DMS79 (cell line): ENCODE measurements at places on chromosomes 3 and 15.

DNA sequence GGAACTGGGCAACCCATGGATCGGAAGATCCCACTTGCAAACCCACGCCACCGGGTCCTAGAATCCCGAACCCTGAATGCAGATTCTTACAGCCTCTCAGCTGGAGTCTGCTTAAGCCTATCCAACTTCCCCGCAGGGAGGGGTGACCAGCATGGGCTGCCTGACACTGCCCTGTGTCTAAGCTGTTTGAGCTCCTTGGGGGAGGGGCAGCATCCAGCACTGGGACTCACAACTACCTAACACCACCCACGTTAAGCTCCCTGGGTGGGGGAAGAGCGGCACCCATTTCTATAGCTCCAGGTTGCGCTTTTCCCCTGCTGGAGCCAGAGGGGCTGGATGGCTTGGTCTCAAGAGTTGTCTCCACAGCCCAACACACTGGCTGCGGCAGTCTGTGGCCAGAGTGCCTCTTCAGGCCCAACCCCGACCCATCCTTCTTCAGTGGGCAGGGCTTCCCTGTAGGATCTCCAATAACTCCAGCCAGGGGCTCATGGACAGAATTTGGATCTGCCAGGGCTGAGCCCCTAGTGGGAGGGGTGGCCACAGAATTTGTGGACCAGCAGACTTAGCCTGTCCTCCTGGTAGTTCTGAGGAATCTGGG lies 649.2 kb downstream of the TUSC7 start:
- DNase-seq, result no peak

- no peak for DNase-seq
Measured at GRCh38 chr15:79004336-79004735, 59.5 kb upstream of the CTSH start.

- DNase-seq, result no peak
Measured at GRCh38 chr3:32340611-32341365, 50.9 kb upstream of the CMTM7 start.

DNA sequence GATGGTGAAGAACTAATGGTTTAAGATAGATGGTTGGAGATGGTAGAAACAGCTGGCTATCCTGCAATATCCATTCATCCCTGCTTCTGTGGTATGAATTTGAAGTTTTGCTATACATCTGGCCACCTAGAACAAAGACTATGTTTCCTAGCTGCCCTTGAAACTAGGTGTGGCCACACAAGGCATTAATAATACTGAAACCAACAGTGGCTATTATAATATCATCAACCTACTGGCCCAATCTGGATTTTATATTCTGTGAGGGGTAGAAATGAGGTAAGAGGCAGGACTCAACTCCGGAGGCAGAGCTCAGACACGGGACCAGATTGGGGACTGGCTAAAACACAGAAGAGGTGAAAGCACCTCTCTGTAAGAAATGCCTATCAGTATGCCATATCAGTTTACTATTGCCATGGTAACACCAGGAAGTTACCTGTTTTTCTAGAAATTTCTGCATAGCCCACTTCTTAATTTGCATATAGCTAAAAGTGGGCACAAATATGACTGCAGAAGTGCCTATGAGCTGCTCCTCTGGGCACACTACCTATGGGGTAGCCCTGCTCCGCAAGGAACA lies 8.4 kb downstream of the IFT80 start:
- DNase-seq, result no peak

DNA sequence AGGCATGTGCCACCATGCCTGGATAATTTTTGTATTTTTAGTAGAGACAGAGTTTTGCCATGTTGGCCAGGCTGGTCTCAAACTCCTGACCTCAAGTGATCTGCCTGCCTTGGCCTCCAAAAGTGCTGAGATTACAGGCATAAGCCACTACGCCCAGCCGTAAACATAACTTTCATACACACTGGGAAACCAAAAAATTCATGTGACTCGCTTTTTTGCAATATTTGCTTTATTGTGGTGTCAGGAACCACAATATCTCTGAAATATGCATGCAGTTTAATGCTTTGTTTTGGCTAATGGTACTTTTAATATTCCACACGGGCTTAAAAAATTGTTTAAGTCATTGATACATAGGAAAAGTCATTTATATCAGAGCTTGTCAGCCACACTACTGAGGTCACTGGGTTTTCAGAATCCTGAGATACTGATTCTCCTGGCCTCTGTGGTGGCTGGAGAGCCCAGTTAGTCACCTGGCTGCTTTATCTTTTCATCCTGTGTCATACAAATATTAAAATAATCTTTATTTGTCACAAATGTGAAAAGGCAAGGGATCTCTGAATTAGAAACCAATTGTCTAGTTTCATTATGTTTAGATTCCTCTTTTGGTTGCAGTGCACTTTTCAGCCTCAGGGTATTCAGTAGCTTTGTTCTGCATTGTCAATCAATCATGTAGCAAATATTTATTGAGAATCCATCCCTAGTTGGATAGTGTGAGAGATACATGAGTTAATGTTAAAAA lies 10.0 kb downstream of the TMEM62 start:
- DNase-seq, result no peak

DNA sequence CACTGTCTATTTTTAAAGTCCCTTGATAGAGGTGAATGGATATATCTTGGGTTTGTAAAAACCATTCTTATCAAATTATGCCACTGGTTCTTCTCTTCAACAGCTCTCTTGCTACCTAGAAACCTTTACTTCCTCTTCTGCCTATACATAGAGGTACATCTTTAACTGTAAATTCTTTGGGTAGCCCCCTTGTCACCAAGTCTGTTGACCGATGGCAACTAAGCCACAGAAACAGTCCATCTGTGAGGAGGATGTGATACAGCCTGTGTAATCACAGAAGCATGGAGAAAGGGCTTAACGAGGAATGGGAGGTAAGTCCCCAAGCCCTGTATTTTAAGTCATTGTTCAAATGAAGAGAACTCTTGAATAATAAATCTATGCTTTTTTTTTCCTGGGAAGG lies 246.5 kb upstream of the MDFIC2 start:
- DNase-seq, result no peak

- DNase-seq, result no peak
Measured at GRCh38 chr3:78494851-78495250, 1272.9 kb downstream of the ROBO1 start.
